CD4-positive, alpha-beta T cell treated with Interleukin-12 subunit alpha and Interleukin-12 subunit beta, for 1 hour (primary cell): ENCODE measurements at places on chromosomes 7 and 10.

- no peak for DNase-seq
Measured at GRCh38 chr10:3165196-3165595, 7.4 kb downstream of the PITRM1 start.

DNA sequence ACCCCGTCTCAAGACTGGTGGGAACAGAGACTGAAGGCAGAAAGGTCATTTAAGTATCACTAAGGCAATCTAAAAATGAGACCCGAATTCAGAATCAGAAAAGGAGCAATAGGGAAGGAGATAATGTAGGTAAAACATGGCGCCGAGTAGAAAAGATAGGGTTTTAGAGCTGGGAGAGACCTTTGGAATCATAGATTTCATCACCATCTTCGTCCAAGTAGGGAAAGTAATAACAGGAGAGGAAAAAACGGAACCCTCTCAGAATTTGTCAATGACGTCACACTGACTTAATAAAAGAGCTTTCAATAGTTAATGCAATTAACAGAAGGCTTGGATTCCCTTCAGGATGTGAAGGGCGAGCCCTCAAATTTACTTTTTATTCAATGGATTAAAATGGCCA, 1.0 kb upstream of the UBN2 start:
- DNase-seq: no peak

DNA sequence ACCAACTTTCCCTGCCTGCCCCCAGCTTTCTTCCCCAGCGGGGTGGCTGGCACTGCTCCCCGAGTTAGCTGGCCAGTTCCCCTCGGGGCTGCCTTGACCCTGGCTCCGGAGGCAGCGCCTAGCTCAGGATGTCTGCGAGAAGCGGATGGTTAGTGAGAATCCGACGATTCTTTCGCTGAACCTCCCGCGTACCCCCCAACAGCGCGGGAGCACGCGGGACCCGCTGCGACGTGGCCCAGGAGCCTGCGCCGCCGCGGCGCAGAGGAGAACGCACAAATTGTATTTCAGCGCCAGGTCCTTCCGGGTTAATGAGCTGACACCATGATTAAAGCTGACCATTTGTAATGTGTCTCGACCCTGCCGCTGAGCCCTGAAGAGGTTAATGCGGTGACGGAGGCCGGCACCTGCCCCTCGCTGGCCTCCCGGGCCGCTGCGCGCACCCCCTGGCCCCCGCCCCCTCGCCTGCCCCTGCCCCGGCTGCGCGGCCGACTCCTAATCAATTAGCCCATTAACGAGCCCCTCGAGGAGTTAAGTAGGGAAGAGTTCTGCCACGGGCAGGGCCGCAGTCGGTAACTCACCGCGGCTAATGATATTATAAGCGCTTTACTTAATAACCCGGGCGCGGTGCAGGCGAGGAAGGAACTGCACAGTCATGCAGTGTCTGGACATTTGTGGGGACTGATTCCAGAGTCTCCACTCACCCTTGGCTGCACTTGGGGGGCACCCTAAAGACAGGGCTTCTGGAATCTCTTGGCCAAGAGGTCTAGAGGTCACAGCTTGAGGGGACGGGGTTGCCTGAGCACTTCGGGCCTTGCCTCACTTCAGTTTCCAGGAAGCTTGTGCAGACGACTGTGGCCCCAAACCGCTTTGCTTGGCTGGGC, 1.7 kb upstream of the HMX2 start:
- DNase-seq: no peak

- DNase-seq: no peak
Measured at GRCh38 chr10:97060441-97061084, 125.2 kb downstream of the SLIT1 start.
